ENCODE measurements at places on chromosomes 4 and X.

DNA sequence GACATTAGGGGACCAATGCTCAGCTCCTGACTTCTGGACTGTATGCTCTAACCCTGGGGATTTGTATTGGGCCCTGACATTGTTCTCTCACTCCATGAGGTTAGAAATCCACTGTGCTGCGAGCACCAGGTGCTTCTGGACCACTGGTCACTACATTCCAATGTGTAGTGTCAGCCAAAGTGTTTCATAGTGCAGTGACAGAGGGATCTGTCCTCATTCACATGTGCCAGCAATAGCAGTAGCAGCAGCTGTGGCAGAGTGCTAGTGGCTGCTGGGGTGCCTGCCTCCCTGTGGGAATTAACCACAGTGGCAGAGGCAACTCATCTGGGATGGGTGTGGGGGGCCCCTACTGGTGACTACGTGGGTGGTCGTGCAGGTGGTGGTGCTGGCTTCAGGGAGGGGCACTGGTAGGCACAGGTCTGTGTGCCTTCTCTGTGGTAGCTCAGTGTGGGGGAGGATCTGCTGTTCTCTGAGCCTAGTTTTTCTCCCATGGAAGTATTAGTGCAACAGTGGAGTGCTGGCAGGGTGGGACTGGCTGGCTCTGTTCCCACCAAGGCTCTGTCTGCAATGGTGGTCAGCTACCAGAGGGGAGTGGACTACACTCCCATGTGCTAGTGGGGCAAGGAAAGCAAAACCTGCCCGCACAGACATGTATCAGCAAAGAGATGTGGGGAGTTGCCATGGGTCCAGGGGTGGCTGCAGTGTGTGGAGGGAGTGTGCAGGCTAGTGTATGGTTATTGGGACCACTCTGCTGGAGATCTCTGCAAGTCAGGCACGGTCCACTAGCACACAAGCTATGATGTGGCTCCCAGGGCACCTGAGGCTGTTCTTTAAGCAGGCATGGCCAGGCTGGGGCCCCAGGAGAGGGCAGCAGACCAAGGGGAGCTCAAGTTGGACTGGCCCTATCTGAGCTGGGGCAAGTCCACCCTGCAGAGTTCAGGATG, 78.5 kb downstream of the SCLT1 start:
- no peak for DNase-seq

GRCh38 chrX:100418556-100418955, 8.5 kb upstream of the PCDH19 start:
- no peak for DNase-seq

GRCh38 chr4:6180841-6181631, 19.3 kb downstream of the JAKMIP1 start:
- DNase-seq, result no peak

DNA sequence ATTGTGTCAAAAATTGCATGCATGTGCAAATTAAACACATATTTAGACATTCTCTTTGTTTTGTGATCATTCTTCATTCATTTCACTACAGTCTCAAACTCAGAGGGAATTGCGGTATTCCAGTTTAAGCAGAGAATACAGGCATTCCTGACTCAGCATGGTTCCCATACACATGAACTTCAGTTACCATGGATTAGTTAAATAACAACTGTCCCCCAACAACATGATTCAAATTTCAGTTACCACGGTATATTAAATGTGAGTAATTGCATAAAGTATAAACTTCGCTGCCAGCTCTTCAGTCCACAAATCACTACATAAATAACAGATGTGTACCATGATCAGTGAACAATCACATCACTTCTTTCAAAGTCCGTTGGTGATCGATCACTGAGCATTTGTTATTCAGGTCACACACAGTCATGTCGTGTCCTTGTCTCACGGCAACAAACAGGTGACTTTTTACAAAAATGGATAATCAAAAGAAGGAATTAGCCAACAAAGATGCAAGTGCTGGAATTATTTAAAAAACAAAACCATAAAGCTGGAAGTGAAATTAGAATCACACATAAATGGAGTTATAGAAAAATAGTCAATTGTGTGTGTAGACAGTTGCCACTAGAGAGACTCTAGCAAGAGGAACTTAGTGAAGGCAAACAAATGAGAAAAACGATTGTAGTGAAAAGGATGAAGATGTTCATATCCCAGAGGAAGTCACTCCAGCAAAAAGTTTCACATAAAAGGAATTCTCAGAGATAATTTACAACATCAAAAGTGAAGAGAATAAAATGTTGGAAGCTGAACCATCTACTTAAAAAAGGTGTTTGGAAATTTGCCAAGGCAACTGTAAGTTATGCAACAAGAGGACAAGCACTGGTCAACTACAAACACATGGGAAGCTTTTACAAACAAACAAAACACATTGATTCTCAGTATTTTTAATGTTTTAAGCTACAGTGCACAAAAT, 138.6 kb upstream of the SMARCAD1 start:
- DNase-seq, result no peak

GRCh38 chr4:69025191-69025998, 70.9 kb upstream of the UGT2B7 start:
- DNase-seq, result no peak

GRCh38 chr4:24846716-24847115, 51.3 kb downstream of the SOD3 start:
- no peak for DNase-seq

DNA sequence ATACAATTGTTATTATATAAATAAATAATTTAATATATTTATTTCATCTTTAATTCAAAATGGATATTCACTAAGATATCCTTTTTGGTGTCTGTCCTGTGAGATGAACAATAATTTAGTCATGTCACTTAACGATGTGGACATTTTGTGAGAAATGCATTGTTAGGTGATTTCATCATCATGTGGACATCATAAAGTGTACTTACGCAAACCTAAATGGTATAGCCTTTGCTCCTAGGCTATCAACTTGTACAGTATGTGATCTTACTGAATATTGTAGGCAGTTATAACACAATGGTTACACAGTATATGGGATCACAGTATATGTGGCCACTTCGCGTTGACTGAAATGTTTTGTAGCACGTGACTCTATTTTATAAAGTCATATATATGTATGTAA, 20.2 kb upstream of the CHRNA9 start:
- no peak for DNase-seq

DNA sequence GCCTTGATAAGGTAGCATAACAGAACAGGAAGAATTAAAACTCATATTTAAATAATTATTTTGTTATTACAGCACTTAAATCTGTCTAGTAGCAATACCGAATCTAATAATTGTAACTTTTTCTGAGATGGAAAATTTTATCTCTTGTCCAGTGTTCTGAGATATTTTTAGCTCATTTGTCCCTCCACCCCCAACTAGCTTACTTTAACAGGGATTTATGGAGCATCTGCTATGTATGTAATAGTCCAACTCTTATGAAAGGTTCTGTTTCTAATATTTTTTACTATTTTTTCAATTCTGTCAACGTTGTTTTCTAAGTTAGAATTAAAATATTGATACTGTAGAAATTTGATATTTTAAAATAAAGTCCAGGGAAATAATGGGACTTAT, 38.2 kb upstream of the NUDT6 start:
- no peak for DNase-seq

- DNase-seq, result no peak
Observed at GRCh38 chr4:140038031-140038533, 115.9 kb downstream of the MAML3 start.

DNA sequence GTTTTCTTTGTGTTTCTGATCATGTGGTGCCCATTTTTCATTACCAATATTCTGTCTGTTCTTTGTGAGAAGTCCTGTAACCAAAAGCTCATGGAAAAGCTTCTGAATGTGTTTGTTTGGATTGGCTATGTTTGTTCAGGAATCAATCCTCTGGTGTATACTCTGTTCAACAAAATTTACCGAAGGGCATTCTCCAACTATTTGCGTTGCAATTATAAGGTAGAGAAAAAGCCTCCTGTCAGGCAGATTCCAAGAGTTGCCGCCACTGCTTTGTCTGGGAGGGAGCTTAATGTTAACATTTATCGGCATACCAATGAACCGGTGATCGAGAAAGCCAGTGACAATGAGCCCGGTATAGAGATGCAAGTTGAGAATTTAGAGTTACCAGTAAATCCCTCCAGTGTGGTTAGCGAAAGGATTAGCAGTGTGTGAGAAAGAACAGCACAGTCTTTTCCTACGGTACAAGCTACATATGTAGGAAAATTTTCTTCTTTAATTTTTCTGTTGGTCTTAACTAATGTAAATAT, 110.4 kb downstream of the IL13RA2 start:
- no peak for DNase-seq

DNA sequence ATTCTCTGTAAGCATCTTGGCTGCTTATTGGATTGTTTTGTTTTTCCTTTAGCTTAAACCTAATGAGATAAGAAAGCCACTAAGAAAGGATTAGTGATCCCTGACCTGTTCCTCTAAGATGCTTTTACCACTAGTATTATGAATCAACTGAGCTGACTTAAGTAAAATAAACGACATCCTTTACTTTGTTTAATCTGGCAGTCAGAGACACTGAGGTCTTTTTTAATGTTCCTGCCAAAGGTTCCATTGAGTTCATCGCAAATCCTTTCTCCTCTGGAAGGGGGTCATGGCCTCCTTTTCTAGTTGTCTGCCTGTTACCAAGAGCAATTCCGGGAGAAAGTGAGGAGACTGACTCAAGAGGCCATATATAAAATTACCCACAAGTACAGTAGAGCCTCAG, 1038.3 kb upstream of the SLIT2 start:
- DNase-seq, result no peak

DNA sequence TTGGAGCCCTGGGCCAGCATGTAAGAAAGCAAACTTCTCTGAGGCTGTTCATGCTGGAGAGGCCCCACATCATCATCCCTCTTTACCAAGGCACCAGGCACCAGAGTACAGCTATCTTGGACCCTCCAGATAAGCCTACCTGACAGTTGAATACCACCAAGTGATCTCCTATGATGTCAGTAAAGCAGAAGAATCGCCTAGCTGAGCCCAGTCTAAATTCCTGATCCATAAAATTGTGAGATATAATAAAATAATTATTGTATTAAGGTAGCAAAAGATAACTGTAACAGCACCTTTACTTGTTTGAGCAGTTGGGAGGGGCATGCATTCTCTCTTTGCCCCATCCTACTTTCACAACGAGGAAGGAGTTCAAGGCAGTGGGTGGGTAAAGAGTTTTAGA, 2.9 kb upstream of the UCP1 start:
- DNase-seq, result no peak

GRCh38 chr4:87566276-87566675, 37.1 kb upstream of the SPARCL1 start:
- DNase-seq, result no peak

- no peak for DNase-seq
Observed at GRCh38 chr4:176810481-176811249, 17.9 kb upstream of the VEGFC start.

GRCh38 chrX:6292599-6292998, 63.9 kb upstream of the NLGN4X start:
- DNase-seq, result no peak

DNA sequence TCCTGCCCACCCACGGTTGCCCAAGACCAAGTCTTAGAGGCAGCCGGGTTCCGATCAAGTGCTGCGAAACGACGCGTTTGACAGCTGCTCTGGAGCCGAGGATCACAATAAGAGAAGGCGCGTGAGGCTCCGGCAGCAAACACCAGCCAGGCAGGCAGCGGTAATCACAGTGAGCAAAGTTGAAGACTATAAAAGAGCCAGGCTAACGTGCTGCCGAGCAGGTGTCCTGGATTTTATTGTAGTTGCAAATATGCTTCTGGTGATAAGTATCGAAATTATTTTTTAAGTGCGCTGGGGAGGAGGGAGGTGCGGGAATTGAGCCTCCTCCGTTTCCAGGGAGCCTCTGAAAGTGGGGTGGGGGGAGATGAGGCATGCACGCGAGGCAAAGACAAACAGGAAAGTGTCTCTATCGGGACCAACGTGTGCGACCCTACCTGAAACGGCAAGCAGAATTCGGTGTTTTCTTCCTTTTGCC, 590 bp downstream of the GABRA2 start:
- DNase-seq, result no peak

Data from T follicular helper cell (primary cell).